ENCODE measurements at places on chromosomes 1 and 21.

DNA sequence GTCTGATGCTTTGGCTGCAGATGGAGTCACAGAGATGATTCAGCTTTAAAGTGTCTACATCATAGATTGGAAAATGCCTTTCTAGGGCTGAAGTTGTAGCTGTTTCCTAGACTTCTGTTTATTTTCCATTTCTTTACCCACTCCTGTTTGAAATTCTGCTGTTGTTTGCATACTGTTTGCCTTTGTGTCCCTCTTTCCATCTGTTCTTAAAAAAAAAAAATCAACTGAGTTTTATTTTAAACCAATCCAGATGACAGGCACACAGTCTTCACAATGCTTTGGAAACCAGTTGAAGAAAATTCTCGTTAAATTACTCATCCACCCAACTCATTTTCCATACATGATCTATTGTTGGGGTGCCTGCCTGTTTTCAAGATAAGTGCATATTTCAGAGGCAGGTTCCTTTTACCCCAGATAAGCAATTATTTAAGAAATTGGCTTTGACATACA is 245.9 kb downstream of the DISC1 start:
- no peak for DNase-seq

- DNase-seq, result no peak
Observed at GRCh38 chr1:28592321-28593071, 431 bp downstream of the RAB42 start.

DNA sequence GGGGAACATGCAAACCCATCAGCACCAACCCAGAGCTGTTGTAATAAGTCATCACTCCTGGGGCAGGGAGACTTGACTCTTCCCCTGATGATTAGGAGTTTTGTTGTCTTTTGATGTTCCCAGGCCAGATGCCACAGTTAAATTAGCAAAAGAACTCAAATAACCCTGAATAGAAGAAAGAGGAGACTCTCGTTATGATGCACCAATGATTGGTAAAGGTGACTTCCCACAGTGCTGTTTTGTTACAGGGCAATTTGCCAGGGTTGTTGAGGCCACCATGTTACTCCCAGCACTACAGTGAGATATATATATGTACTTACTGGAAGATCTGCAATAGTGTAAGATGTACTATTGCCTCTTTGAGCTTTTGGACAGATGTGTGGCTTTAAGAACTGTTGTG is 24.3 kb upstream of the RCAN1 start:
- no peak for DNase-seq

DNA sequence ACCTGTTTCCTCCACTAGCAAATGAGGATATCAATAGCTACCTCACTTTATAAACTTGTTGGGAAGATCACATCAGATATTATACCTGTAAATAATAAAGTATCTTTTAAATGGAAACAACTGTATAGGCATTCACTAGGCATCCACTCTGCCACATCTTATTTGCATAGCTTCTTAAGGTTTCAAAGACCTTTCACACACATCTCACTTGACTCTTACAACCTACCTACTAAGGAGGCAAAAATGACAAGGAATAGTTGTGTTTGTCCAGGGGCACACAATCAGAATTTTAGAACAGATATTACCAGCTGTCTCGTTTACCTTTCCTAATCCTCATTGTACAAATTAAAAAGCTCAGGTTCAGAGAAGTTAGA is 51.5 kb downstream of the VANGL2 start:
- no peak for DNase-seq

DNA sequence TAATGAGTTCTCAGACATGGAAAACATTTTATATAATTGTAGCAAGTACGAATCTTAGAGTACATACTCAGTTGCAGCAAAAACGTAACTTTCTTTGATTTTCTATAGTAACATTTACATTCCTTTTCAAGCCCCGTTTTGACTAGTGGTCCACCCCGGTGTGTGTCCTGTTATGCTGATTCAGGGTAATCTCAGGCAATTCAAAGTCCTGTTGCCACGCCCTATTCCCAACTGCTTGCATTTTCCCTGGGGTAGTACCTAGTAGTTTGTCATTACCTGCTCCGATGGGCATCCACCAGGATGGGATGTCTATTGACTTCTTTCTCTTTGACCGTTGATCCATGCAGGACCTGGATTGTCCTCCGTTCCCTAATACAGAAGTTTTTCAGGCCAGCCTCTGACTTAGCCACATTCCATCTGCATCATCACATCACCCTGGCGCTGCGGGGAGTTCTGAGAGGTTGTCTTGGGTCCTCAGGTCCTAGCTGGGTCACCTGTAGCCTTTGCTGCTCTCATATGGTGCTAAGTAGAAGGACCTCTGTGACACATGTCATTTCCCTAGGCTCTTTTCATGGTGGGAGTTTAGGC is 15.0 kb upstream of the FCAMR start:
- DNase-seq, result no peak
